ENCODE measurements at places on chromosomes 6 and 20.

DNA sequence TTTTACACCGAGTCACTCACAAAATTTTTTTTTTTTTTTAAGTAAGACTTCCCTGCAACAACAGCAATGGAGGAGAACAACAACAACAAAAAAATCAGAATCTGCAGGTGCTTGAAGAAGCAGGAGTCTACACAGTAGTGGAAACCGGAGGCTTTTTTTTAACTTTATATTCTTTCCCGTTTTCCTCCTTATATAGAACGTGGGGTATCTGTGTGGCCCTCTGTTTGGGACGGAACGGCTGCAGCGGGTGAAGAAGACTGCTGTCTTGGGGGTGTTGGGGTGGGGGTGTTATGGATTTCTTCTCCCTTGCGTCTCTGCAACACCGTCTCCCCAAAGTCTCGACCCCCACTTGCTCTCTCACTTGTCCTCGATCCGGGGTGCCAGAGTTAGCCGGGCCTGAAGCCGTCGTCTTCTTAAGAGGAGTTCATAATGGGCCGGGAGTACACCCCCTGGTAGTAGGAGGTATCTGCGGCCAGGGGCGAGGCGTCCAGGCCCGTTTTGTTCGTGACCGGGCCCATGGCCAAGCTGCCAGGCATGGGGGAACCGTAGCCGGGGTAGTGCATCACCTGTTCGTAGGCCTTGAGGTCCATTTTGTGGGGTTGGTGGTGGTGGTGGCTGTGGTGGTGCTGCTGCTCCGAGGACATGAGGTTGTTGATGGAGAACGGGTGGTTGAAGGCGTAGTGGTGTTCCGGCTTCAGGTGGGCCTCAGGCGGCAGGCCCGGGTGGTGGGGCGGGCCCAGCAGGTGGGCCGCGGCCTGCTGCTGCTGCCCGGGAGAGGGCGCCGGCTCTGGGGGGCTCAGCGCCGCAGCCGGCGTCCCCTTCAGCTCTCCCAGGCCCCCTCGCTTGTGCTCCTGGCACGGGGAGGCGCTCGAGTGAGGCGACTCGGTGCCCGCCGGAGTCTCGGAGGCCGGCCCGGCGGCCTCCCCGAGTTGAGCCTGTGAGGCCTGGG lies 2.7 kb downstream of the FOXA2 start:
- DNase-seq = no peak

- DNase-seq = no peak
Measured at GRCh38 chr20:44209686-44210405, 725 bp downstream of the OSER1 start.

DNA sequence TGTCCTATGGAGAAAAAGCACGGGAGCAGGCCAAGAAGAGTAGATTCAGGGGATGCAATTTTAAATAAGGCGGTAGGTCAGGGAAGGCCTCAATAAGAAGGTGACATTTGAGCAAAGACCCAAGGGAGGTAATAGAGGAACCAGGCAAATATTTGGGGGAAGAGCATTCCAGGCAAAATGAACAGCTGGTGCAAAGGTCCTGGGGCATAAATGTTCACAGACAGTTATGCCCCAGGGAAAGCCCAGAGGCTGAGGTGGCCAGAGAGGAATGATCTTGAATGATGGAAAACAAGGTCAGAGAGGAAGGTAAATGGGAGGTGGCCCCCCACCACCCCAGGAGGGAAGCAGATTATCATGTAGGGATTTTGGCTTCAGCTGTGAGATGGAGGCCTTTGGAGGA lies 47.4 kb upstream of the SIRPA start:
- no peak for DNase-seq

DNA sequence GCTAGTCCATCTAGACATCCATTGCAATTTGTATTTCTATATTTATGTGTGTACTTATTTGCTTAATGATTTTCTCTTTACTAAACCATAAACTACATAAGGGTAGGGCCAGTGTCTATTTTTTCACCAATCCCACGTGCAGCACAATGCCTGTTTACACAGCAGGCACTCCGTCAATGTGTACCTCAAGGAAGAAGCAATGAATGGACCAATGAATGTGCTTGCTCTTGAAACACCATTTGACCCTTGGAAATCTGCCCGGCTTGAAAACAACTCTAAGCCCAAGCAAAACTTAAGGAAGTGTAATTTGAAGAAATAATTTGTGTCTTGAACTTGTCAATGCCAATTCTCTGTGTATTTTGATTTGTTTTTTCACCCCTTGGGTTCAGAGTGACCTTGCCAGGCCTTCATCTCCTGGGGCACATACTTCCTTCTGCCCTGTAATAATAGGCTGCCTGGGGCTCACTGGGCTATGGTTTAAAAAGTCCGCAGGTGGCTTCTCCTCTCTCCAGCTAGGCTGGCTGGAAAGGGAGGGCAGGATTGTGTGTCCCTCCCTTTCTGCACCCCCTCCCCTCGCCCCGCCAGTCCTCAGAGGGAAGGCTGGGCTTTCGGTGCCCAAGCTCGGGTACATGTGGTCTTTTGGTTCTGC lies 140.8 kb upstream of the ARMC2 start:
- DNase-seq = no peak

DNA sequence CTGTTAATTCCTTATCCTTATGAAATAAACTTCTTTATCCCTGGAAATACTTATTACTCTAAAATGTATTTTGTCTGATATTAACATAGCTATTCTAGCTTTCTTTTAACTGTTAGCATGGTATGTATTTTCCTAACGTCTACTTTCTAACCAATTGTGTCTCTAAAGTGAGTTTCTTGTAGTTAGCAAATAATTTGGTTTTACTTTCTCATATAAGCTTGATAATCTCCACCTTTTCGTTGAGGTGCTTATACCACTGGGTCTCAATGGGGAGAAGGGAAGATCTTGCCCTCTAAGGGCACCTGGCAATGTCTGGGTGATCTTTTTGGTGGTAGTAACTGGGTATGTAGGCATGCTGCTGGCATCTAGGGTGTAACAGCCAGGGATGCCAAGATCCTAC lies 25.7 kb downstream of the ZNF334 start:
- no peak for DNase-seq

DNA sequence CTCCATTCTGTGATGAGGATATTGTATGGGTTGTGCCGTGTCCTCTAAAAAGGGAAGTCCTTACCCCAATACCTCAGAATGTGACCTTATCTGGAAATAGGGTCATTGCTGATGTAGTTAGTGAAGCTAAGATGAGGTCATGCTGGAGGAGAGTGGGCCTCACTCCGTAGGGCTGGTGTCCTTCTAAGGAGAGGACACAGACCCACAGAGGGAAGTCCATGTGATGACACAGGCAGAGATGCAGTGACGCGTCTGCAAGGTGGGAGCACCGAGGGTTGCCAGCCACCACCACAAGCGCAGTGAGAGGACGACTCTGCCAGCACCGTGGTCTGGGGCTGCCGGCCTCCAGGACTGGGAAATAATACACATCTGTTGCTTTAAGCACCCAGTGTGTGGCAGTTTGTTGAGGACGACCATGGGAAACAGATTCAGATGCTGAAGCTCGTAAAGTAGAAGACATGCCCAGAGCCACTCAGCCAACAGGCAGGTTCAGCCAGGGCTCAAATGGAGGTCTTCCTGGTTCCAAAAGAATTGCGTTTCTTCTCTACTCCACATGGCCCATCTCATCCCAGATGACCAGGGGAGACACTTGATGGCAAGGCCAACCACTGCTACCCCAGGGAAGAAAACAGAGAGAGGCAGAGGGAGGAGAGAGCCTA lies 59.2 kb upstream of the DUSP22 start:
- no peak for DNase-seq

DNA sequence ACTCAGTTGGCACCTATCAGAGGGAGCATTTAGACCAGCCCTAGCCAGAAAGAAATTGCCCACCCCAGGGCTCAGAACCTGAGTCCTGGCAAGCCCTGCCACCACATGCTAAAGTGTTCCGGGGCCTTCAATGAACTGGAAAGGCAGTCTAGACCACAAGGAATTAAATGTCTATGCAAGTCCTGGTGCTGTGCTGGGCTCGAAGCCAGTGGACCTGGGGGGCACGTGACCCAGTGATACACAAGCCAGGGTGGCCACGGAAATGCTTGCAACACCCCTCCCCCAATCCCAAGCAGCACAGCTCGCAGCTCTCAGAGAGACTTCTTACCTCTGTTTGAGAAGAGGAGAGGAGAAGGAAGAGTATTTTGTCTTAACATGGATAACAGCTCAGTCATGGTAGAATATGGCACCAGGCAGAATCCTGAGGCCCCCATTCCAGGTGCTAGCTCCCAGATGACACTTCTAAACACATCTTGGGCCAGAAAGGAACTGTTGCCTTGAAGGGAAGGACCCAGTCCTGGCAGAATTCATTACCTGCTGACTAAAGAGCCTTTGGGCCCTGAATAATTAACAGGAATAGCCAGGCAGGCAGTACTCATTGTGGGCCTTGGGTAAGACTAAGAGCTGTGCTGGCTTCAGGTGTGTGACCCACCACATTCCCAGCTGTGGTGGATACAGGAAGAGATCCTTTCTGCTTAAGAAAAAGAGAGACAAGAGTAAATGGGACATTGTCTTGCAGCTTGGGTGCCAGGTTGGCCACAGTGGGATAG lies 111.3 kb downstream of the BTBD9 start:
- DNase-seq = no peak

- no peak for DNase-seq
Measured at GRCh38 chr6:43271103-43271815, 26.8 kb upstream of the SLC22A7 start.

- DNase-seq = no peak
Measured at GRCh38 chr6:156910011-156910334, 132.8 kb downstream of the ARID1B start.
